ENCODE measurements at places on chromosomes 11 and 22.

GRCh38 chr11:61035526-61035835, 64.0 kb downstream of the CD6 start:
- no peak for DNase-seq

GRCh38 chr22:49380095-49380827, 447.4 kb downstream of the BRD1 start:
- no peak for DNase-seq

- no peak for DNase-seq
Measured at GRCh38 chr11:6225896-6226295, 8.5 kb downstream of the FHIP1B start.

GRCh38 chr11:74731301-74732094, at the start of gene CHRDL2:
Gene CHRDL2 (minus strand): TSS chr11:74731426. CDS start chr11:74730888, 538 bp downstream.
- DNase-seq = no peak

- no peak for DNase-seq
Measured at GRCh38 chr11:15222777-15223176, 108.1 kb downstream of the INSC start.

DNA sequence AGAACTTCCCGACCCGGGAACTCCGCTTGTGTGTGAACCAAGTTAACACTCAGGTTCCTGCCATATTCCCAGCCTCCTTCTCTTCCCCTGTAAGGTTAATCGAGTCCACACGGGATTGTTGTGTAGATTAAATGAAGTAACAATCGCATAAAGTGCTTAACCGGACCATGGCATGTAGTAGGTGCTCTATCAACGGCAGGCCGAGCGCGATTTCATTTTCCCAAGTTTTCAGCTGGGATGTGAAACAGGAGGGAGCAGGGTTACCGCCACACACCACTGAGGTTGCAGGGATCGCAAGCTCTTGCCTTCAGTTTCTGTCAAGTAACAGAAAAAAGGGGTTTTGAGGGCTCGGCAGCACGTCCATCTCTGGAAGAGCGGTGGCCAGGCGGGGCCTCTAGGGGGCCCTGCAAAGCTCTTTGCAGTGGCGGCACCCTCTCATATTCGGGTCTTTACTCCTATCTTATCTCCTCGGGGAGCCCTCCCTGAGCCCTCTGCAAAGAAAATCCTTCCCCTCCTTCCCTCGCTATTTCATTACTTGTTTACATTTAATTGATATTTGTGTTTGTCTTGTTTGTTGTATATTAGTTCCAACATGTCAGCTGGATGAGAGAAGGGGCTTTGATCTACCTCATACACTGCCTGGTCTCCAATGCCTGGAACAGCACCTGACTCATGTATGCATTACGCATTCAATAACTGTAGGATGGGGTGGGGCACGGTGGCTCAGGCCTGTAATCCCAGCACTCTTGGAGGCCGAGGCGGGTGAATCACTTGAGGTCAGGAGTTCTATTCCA, 816 bp upstream of the PLEKHA7 start:
- no peak for DNase-seq

DNA sequence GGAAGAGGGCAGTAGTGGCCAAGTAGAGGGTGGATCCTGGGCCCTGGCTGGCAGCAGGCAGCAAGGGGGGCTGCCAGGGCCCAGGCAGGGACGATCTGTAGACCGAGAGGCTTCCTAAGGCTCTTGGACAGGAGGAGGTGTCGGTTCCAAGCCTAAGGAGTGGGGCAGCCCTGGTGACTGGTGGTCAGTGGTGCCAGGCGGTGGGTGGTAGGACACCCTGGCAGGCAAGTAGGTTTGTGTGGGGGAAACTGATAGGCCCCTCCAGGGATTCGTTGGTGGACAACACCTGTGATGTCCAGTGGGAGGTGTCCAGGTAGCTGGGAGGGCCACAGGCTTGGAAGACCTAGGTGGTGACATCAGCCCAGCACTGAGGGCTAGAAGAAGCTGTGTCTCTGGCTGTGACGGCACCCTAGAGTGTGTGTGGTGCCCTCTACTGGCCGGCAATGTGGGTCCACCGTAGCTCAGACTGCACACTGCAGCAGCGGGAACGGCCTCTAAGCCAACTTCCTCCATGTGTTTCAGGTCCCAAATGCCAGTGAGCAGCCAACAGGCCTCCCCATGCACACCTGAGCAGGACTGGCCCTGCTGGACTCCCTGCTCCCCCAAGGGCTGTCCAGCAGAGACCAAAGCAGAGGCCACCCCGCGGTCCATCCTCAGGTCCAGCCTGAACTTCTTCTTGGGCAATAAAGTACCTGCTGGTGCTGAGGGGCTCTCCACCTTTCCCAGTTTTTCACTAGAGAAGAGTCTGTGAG, 9.4 kb upstream of the SAMM50 start:
- DNase-seq = peak; percentile 40

DNA sequence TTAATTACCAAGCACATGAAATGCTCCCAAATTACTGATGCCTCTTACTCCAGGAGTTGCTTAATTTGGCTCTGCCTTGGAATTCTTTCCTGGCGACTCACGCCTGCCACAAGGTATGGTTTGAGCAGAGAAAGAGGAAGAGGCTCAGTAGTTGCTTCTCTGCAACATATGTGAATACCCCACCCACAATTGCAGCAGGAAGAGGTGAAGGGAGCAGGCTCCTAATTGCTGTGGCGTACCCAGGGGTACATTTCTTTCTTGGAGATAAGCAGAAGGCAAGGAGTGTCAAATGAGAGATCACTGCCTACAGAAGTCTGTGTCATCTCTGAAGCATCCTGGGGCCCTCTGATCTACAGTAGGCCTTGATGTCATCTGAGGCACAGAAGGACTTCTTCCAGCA, 10.6 kb upstream of the NNMT start:
- DNase-seq = no peak

- DNase-seq = no peak
Measured at GRCh38 chr22:47366026-47366767, 603.7 kb downstream of the TBC1D22A start.

- DNase-seq = no peak
Measured at GRCh38 chr11:9772218-9772617, 108.3 kb downstream of the SWAP70 start.

DNA sequence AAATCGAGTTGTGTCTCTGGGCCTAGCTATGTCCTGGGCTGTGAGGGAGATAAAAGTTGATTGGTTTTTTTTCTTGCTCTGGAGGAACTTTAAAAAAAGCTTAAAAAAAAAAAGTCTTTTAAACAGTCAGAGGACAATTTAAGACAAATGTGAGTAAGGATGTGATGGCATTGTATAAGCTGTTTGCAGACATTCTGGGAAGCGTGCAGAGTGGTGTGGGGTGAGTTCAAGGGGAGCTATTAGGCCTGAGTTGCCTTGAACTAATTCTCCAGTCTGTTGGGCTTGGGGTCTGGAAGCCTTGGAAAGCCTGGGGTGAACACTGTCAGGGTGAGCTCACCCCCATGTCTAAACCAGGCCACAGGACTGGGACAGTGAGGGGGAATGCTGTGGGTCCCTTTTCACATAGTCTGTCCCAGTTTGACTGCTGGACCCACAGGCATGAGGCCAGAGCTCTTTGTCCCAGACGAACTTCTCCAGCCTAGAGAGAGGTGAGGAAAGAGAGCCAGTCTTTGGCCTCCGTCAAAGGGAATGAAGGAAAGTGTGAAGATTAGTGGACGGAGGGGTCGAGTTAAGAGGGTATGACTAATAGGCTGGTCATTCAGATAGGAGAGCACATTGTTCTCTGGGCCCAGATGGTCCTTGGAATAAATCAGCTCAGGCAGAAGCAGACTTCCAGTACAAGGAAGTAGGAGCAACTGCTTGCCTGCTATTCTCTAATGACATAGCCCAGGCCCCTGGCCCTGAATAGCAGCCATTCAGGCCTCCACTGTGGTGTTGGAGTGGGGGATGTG, 76.4 kb upstream of the NNMT start:
- DNase-seq = no peak

GRCh38 chr11:82631722-82632630, 101.7 kb downstream of the FAM181B start:
- no peak for DNase-seq

DNA sequence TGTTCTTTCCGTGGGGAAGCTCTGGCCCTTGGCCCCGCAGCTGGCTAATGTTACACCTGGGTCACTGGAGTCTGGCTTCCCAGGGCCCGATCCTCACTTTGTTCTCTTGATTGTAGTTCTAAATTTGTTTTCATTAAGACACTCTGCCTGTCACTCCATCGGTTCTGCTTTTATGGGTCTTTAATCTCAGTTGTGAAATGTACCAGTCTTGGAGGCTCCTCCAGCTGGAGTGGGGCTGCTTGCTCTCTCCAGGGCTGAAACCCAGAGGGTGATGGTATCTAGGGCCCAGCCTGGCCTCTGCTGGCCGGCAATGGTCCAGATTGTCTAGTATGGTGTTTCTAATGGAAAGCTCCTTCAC, 352.9 kb downstream of the TENM4 start:
- no peak for DNase-seq

GRCh38 chr11:118914178-118914918, 11.4 kb downstream of the BCL9L start:
- peak; percentile 78 for DNase-seq

DNA sequence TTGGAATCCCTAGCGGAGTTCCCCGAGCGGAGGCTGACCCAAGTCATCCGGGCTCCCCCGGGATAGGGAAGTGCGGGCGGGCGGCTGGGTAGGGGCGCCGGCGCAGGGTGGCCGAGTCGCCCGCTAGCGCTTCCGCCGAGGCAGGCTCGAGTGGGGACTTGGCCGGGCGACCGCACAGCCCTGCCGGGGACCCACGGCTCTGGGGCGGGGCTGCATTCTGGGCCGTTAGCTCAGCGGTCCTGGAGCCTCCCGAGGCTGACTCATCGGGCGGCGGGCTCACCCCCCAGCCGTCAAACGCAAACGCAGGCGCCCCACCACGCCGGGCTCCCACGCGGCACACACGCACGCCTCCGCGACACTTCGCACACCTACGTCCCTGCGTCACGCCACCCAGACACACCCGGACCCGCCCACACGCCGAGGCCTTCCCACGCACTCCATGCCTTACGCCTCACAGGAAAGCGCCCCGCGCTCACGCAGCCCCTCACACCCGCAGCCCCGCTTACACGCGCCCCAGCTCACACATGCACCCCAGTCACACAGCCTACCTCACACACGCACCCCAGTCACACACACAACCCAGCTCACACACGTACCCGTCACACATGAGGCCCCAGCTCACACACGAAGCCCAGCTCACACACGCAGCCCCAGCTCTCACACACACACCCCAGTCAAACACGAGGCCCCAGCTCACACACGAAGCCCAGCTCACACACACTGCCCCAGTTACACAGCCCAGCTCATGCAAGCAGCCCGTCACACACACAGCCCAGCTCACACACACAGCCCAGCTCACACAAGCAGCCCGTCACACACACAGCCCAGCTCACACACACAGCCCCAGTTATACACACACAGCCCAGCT, 1.2 kb downstream of the PHLDB1 start:
- DNase-seq = peak; percentile 90

GRCh38 chr11:122232985-122233384, 117.0 kb upstream of the BLID start:
- no peak for DNase-seq

DNA sequence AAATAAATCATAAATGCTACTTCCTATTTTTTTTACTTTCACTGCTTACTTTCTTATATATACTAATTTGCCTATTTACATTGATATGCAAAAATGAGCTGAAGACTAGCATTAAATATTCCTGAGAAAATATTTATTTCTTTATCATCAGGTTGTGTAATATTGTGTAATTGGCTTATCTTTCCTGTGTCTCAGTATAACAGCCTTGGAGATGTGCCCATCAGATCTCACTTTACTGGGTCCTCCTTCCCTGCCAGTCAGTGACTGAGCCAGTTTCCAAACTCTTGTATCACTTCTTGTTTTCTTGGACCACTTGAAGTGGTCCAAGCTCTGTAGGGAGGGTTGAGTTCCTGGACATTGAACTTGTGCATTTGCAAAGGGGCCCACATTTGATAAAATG, 900.0 kb downstream of the LUZP2 start:
- no peak for DNase-seq

GRCh38 chr11:33476945-33477606, 219.9 kb downstream of the HIPK3 start:
- DNase-seq = no peak

- no peak for DNase-seq
Measured at GRCh38 chr11:34236572-34236971, 121.2 kb downstream of the ABTB2 start.

GRCh38 chr11:119571311-119571710, 148.3 kb upstream of the THY1 start:
- no peak for DNase-seq

- no peak for DNase-seq
Measured at GRCh38 chr22:44244265-44244822, 63.6 kb downstream of the PARVG start.

DNA sequence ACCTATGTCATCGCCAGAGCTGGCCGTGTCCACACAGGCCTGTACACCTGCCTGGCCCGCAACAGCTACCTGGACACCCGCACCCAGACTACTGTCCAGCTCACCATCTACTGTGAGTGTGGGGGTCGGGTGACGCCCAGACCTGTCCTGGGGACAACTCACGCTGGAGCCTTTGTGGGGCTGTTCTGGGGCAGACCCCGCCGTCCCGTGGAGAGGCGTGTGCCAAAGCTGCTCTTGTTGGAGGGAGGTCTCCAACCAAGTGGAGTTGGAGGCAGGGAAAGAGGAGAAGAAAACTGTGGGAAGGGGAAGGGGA, 4.3 kb downstream of the VSIG10L2 start:
- DNase-seq = no peak

- no peak for DNase-seq
Measured at GRCh38 chr11:63873311-63873710, 34.4 kb downstream of the MARK2 start.

GRCh38 chr11:1043563-1044096, 7.1 kb upstream of the MUC6 start:
- DNase-seq = no peak

GRCh38 chr11:42707541-42707940, 604.3 kb upstream of the API5 start:
- DNase-seq = no peak

GRCh38 chr11:107808521-107808920, 50.1 kb downstream of the SLC35F2 start:
- DNase-seq = no peak

DNA sequence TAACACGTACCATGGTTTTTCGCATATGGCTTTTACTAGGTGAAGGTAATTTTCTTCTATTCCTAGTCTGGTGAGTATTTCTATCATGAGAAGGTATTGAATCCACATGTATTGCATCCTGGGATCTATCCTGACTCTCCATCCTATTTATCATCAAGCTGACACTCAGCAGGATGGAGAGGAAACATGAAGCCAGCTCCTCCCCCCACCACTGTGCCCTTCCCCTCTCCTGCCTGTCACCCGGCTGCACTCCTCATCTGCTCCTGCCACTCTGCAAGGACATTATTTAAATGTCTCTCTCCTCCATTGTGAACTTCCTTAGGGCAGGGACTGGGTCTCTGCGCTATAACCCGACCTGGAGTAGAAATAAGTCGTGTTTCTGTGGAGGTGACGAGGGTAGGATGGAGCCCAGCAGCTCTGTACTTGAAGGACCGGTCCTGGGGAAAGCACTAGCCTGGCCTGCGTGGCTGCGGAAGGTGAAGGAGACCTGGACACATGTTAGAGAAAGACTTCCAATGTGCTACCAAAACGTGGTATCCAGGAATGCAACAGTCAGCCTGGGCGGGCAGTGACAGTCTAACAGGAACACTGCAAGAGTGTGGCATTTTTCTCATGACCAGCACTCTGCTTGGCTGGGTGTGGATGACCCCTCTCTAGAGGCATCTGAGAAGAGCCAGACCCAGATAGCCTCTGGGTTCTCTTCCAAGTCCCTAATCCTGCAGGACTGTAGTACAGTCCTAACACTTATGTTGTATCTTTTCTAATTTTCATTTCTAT, 111.2 kb downstream of the MICAL3 start:
- no peak for DNase-seq

All from CD8-positive, alpha-beta memory T cell (primary cell).